ENCODE measurements at places on chromosomes 13 and 19.

- peak; percentile 63 for ATAC-seq
Measured at GRCh38 chr13:66899955-66900354, 330.2 kb downstream of the PCDH9 start.

- ATAC-seq, result no peak
Measured at GRCh38 chr13:110217811-110218210, 89.1 kb downstream of the COL4A1 start.

- ATAC-seq, result no peak
Measured at GRCh38 chr19:58531034-58531840, 11.6 kb upstream of the ZBTB45 start.

DNA sequence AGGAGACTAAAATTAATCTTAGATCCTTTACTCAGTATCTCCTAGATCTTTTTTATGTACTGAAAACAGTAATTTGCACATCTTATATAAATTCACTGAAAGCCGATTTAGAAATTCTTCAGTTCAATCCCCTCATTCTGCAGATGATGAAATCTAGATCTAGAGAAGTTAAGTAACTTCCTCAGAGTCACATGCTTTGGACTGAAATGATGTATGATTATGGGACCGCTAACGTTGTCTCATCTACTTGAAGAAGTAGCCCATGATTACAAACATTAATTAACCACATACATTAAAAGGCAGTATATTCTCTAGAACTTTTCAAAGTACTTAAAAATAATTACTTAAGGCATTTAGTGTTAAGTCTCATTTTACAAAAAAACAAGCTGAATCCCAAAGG lies 37.8 kb downstream of the ELF1 start:
- no peak for ATAC-seq

DNA sequence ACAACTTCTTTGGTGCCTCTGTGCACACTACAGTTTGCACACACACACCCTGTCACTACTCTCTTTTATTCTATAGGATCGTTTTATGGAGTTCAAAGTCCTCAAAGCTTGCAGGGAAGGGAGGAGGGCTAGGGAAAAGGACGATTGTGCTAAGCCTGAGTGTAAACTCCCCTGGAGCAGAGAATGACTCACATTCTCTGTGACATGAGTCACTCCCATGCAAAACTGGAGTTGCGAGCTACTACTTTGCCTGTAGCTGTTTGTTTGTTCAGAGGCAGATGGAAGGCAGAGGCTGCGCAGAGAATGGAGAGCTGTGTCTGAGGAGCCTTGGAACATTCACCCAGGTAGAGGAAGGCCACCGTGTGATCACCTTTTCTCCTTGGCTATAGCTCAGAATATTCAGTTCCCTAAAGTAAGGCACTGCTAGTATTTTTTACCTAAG lies 80.5 kb upstream of the MBNL2 start:
- peak; percentile 98 for ATAC-seq

GRCh38 chr13:45406421-45406820 lies 11.8 kb downstream of the SLC25A30 start:
- no peak for ATAC-seq

DNA sequence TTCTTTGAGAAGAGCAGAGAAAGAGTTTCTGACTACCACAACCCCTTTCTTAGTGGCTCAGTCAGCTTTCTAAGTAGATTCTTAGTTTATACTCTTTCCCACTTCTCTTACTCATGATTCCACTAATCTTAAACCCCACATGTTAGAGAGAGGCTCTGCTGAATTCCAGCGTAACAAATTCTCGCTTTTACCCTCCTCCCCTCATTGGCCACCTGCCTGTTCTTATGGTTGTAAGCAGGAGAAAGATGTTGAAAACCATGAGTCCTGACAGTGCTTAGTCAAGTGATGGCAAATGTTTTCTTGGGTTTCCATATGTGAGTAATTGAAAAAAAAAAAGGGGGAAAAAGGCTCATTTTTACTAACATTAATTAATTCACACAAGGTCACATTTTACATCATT lies 125.9 kb downstream of the ZDHHC20 start:
- no peak for ATAC-seq

GRCh38 chr19:9456018-9456689 lies 20.8 kb upstream of the ZNF266 start:
- ATAC-seq, result peak; percentile 35

GRCh38 chr13:111540486-111540885 lies 220.0 kb downstream of the TEX29 start:
- no peak for ATAC-seq

- peak; percentile 58 for ATAC-seq
Measured at GRCh38 chr19:14786421-14786851, 8.1 kb upstream of the ADGRE2 start.

GRCh38 chr13:74774264-74774663 lies 640.1 kb upstream of the KLF12 start:
- no peak for ATAC-seq

- ATAC-seq, result no peak
Measured at GRCh38 chr19:577439-578392, 5.3 kb downstream of the BSG start.

DNA sequence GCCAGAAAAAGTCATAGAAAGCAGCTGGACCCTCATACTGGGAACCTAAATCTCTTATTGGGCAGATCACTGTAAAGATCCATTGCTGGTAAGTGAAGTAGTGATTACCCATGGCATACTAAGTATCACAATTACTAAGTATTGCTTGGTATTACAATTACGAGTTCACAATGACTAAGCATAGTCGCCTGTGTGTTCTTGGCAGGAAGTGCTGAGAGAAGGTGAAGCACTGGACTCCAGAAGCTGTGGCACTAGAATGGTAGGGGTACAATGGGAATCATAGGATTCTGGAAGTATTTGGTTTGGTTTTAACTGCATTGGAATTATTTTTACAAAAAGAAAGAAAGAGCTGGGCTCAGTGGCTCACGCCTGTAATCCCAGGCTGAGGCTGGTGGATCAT lies 20.3 kb downstream of the LGALS16 start:
- ATAC-seq, result no peak

GRCh38 chr19:39737891-39738290 lies at the start of gene CLC:
Gene CLC, minus strand, starts transcription at chr19:39738029. Its CDS starts 77 bp downstream, at chr19:39737952.
- no peak for ATAC-seq

DNA sequence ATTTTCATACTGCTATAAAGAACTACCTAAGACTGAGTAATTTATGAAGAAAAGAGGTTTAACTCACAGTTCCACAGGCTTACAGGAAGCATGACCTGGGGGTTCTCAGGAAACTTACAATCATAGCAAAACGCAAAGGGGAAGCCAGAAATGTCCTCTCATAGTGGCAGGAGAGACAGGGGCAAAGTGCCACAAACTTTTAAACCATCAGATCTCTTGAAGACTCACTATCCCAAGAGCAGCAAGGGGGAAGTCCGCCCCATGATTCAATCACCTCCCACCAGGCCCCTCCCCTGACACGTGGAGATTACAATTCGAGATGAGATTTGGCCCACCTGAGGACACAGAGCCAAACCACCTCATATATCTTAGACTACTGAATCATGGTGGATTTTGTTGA lies 198.7 kb downstream of the KCTD12 start:
- no peak for ATAC-seq

- ATAC-seq, result no peak
Measured at GRCh38 chr13:107964395-107964794, 250.9 kb downstream of the LIG4 start.

DNA sequence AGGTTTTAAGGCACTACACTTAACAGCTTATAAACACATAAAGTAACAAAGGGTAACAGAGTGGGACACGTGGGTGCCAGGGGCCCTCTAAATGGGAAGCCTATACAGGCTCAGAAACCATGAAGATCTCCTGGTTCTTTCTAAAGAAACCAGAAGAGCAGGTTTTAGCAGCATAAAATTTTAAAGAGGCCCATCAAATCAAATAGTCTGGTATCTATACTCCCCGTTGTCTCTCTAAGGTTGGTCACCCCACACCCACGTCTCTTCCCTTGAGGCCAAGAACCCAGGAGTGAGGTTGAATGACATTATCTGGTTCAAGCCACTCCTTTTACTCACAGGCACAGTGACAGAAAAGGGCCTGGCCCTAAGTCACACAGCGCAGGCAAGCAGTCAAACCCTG lies 4.6 kb upstream of the DYRK1B start:
- ATAC-seq, result no peak

DNA sequence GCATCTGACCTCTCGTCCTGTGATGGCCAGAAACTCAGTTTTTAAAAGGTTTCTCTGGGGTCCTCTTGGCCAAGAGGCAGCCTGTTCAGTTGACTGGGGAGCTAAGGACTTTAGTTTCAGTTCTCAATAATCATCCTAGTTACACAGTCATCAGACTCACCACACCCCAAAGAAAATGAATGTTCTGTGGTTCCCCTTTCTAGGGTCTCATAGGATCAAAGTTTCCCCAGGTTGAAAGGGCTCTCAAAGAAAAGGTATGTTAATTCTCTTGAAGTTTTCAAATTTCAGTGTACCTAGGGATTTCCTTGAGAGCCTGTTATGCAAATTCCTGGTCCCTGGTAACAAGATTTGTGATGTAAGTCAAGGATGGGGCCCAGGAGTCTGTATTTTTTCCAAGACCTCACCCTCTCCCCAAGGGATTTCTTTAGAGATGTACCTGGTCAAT lies 94.9 kb downstream of the FAM216B start:
- ATAC-seq, result no peak

GRCh38 chr19:5046339-5047039 lies 77.6 kb downstream of the KDM4B start:
- no peak for ATAC-seq

DNA sequence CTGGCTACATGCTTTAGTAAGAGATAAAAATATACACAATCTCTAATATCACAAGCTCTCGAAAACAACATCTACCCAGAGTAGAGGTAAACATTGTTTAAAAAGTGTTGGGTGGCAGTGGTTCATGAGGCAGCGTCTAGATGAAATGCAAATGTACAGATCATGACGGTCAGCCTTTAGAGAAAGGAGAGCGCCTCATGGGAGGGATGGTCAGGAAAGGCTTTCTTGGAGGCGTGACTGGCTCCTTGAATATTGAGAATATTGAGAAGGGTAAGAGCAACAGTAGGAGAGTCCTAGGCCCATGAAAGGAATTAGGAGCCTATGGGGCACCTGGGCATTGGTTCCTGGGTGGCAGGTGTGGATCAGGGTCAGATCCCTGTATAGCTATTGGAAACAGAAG lies 10.6 kb downstream of the HNRNPUL1 start:
- no peak for ATAC-seq

- no peak for ATAC-seq
Measured at GRCh38 chr13:61850794-61851193, 435.1 kb upstream of the PCDH20 start.

DNA sequence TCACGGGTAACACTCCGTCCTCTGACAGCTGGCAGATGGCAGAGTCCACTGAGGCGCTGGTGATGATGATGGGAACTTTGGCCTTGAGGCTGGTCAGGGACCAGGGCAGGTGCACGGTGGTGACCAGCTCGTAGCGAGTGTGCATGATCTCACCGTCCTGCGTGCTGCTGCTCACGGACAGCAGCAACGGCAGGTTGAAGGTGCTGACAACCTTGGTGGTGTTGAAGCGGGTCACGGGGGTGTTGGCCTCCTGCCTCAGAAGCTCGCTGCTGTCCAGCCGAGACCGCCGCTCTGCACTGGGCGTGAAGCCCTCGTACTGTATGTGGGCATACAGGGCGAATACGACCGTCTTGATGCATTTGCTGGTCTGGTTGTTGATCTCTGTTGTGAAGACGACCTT lies 11.6 kb downstream of the ARRDC5 start:
- ATAC-seq, result no peak

DNA sequence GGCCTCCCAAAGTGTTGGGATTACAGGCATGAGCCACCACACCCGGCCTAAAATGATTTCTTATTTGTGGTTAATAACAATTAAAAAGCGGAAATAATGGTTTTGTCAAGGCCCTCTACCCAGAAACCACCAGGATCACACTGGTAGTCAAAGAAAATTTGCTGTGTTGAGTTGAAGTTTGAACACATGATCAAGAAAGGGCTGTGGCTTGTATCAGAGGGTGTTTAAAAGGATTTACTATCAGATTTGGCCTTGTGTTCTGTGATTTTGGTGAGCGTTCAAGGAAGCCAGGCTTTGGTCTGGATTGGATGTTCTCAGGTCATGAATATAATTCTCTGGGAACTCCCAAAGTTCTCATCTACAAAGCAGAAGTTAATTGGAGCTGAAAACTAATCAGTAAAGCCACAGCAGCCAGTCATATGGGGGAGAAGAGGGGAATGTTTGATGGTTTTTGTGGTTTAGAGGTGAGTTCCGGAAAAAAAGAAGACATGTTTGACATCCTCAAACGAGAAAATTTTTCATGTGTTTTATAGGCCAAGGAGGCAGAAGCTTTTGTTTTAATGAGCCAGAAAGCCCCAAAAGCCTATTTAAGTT lies 10.6 kb upstream of the ZNF556 start:
- ATAC-seq, result no peak

DNA sequence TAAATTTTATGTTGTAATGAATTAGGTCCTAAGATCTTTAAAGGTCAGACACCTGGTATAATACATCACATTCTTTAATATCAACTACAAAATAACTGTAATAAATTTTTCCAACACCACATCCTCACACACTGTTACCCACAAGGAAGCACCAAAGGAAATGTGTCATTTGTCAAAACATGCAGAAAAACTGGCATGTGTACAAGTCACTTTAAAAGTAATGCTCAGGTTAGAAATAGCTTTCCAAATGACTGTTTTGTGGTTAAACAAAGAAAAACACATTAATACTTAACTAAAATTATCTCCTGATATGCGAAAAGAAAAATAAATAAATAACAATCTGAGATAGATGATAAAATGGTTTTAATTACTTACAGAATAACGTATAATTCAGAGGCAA lies 74.7 kb downstream of the MZT1 start:
- no peak for ATAC-seq

DNA sequence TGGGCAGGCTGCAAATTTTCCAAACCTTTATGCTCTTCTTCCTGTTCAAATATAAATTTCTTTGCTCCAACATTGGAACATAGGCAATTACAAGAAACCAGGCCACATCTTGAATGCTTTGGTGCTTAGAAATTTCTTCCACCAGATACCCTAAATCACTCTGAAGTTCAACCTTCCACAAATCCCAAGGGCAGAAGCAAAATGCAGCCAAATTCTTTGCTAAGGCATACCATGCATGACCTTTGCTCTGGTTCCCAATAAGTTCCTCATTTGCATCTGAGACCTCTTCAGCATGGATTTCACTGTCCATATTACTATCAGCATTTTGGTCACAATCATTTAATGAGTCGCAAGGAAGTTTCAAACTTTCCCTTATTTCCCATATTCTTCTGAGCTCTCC lies 130.9 kb downstream of the DIAPH3 start:
- no peak for ATAC-seq

GRCh38 chr13:112814905-112815585 lies 125.2 kb downstream of the ATP11A start:
- ATAC-seq, result peak; percentile 92

- peak; percentile 62 for ATAC-seq
Measured at GRCh38 chr13:95660981-95661581, 15.9 kb upstream of the DNAJC3 start.

- ATAC-seq, result no peak
Measured at GRCh38 chr19:28793391-28794168, 419.4 kb downstream of the UQCRFS1 start.

- no peak for ATAC-seq
Measured at GRCh38 chr13:23620211-23620610, 50.0 kb downstream of the TNFRSF19 start.

GRCh38 chr13:74987124-74987690 lies 494.8 kb downstream of the TBC1D4 start:
- ATAC-seq, result no peak

- ATAC-seq, result no peak
Measured at GRCh38 chr19:28061111-28061510, 1151.8 kb downstream of the UQCRFS1 start.
